ENCODE measurements at places on chromosomes 5 and 9.
A peak's percentile ranks its signal among the peaks of the same experiment; 100 is the strongest.

DNA sequence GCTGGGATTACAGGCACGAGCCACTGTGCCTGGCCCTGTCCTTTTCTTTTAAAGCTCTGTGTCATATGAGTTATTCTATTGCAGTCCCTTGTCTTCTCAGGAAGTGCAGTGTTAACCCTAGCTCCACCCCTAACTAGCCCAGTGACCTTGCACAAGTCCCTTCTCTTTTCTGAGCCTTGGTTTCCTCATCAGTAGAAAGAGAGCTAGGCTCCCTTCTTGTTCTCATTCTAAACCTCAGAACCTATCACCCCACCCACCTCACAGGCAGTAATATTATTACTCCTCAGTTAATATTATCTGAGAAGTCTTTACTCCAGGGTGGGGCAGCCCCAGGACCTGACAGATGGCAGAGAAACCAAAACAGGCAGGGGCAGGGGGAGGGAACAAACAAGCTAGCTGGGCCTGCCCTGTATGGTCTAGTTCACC is 7.2 kb downstream of the CYFIP2 start:
- DNase-seq, result no peak

- no peak for DNase-seq
Measured at GRCh38 chr9:77597057-77597456, 51.1 kb downstream of the GNA14 start.

DNA sequence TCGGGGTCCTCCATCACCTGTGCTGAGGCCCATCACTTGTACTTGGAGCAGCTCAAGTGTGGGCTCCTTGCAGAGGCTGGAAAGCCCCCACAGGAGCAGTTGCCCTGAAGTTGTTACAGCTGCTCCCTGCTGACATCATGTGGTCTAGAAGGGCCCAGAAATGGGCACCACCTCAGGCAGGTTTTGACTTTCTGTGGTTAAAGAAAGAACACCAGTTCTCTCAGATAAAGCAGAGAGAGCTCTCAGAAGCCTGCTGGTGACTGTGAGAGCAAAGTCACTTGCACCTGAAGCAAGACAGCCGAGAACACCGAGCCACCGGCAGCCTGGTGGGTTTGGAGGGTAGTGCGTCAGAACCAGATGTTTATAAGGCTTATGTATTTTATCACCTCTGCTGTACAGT is 70.4 kb downstream of the MVB12B start:
- DNase-seq, result no peak

GRCh38 chr9:110650261-110650660 is 18.3 kb upstream of the MUSK start:
- peak; percentile 97 for DNase-seq

DNA sequence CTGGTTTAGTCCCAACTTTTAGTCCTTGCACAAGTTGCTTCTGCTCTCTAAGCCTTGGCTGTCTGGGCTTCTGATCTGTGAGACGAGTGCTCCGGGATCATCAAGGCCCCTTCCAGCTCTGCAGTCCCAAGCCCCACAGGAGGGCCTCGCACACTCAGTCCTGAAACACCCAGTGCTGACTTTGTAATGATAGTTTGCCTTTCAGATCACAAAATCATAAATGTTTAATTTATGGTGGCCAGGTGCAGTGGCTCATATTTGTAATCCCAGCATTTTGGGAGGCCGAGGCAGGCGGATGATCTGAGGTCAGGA is 95.9 kb upstream of the SLC25A48 start:
- no peak for DNase-seq

GRCh38 chr5:138625134-138625533 is 49.9 kb upstream of the HSPA9 start:
- DNase-seq, result no peak

- DNase-seq, result no peak
Measured at GRCh38 chr9:86488794-86489193, 134.6 kb upstream of the TUT7 start.

GRCh38 chr5:58016358-58016757 is 443.5 kb downstream of the PLK2 start:
- no peak for DNase-seq

GRCh38 chr5:52491071-52491787 is 296.5 kb upstream of the ITGA1 start:
- DNase-seq, result no peak

DNA sequence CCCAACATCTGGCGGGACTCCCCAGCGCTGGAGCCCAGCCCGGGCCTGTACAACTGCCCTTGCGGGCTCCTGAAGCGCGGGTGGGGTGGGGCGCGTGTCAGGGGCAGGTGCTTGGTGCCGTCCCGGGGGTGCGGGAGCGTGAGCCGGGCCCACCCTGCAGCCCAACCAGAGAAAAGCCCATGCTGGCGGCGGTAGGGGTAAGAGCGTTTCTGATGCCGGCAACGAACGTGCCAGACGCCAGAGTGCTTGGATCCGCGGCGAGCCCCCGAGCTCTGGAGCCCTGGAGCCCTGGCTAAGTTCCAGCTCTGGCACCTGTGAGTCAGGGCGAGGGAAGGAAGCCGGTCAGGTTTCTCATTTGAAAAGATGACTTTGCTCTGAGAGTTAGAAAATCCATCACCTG is 58.0 kb downstream of the ZNF510 start:
- DNase-seq, result peak; percentile 1

GRCh38 chr9:104844710-104845109 is 80.8 kb downstream of the NIPSNAP3B start:
- DNase-seq, result no peak

GRCh38 chr5:34499001-34499734 is 157.0 kb upstream of the RAI14 start:
- peak; percentile 93 for DNase-seq

- no peak for DNase-seq
Measured at GRCh38 chr5:120415985-120416384, 48.1 kb upstream of the PRR16 start.

- no peak for DNase-seq
Measured at GRCh38 chr9:83960991-83961390, 19.0 kb downstream of the HNRNPK start.

DNA sequence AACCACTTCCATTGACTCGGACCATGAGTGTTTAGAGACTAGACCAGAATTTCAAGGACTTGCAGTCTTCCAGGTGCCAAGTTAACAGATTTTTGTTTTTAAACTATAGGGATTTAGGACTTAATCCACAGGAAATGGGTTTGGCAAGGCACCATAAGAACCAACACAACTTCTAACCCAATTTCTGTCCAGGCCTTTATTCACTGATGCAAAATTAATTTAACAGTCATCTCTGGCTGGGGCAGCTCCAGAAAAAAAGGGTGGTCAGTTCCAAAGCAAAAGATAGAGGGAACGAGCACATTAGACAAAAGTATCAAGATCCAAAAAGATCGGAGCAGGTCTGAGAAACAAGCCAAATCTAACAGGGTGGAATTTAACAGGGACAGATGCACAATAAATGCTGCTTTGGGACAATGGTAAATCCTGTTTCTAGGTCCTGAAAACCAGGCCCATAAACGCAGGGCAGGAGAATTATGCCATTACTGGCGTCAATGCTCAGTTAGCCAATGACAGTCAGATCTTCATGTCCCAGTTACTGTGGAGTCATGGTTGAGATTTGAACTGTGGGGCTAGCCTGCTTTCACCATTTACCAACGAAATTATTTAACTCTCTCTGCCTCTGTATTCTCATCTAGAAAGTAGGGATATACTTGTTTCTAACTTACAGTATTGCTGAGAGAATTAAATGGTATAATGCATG is 590.8 kb upstream of the BRINP1 start:
- DNase-seq, result no peak

- no peak for DNase-seq
Measured at GRCh38 chr9:4055032-4055431, 244.8 kb downstream of the GLIS3 start.

- peak; percentile 56 for DNase-seq
Measured at GRCh38 chr5:128163991-128164390, 80.4 kb downstream of the SLC12A2 start.

GRCh38 chr5:95989283-95990048 is 27.8 kb upstream of the ELL2 start:
- no peak for DNase-seq
